ENCODE measurements at places on chromosomes 6 and 20.

GRCh38 chr6:37010402-37010892 lies 5.0 kb downstream of the FGD2 start:
- DNase-seq, result no peak

- peak; percentile 84 for DNase-seq
These were observed 109.6 kb downstream of the RTN4IP1 start for GRCh38 chr6:106519460-106520394.

- DNase-seq, result peak; percentile 81
These were observed 70.9 kb downstream of the HFE start for GRCh38 chr6:26158076-26158580.

GRCh38 chr6:64505312-64505711 lies 869.7 kb downstream of the PHF3 start:
- no peak for DNase-seq

- no peak for DNase-seq
These were observed 65.8 kb upstream of the RPS6KA2 start for GRCh38 chr6:166692723-166693302.

GRCh38 chr20:53444401-53445149 lies 149.1 kb downstream of the ZNF217 start:
- DNase-seq, result no peak

DNA sequence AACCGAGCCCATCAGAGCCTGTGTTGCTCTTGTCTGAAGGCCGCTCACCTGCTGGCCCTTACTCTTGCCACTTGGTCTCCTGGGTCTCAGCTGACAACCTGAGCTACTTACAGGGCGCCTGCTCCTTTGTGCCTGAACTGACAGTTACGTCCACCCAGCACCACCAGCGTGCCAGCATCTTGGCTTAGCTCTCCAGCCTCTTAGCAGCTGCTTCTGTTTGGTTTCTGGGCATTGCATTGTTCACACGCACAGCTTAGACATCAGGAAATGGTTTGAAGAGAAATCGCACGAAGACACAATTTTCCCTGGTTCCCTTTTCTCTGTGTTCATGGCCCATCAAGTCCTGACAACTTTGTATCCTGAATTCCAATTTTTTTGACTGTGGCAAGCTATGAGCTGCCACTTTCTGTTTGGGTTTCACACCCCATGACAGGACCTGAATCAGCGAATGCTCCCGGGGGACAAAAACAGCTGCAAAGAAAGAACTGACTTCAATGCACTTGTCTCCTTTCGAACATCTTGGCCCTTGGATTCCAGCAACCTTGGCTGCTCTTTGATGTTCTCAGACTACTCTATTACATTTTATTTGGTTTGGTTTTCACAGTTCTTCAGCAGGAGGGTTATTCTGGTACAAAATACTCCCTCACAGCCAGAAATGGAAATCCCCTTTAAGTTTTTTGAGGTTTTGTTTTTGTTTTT lies 45.2 kb upstream of the LY86 start:
- no peak for DNase-seq

GRCh38 chr6:100138346-100139022 lies 144.5 kb upstream of the MCHR2 start:
- no peak for DNase-seq

DNA sequence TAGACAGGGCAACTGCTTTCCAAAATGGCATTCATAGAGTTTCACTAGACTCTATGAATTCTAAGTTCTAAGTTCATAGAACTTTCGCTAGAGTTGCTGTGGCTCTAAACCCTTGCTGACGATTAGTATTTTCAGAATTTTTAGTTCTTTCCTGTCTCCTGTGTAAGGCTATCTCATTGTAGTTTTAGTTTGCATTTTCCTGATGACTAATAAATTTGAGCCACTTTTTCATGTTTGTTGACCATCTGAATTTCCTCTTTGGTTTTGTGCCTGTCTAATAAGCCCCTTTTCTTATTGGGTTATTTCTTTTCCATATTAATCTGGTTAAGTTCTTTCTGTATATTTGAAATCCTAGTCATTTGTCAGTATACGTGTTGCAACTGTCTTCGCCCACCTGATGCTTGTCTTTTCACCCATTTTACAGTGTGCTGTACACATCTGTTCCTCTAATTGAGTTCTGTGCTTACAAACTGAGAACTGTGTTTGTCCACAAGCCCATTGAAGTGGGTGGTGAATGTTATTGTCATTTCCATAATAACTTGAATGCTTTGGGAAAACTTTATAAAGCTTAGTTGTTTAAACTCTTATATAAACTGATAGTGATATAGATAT lies 177.7 kb upstream of the CDYL start:
- DNase-seq, result no peak

DNA sequence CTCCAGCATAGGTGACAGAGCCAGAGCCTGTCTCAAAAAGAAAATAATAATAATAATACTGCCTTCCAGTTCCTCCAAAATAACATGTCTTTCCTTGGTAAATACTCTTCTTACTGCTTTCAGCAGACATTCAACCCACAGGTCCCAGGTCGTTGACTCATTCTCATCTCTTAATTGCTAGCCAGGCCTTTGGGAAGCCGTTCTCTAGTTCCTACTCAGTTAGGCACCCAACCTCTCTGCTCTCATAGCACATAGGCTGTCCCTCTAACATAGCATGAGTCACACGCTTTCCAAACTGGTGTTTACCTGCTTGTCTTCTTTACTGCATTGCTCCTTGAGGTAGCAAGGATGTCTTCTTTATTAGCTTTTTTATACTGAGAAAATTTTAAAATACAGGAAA lies 98.8 kb downstream of the LAMA2 start:
- DNase-seq, result no peak

DNA sequence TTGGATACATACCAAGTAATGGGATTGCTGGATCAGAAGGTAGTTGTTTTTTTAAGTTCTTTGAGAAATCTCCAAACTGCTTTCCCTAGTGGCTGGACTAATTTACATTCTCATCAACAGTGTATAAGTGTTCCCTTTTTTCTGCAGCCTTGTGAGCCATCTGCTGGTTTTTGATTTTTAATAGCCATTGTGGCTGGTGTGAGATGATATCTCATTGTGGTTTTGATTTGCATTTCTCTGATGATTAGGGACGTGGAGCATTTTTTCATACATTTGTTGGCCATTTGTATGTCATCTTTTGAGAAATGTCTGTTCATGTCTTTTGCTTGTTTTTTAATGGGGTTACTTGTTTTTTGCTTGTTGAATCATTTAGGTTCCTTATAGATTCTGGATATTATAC lies 34.8 kb downstream of the TOP1 start:
- DNase-seq, result no peak

GRCh38 chr20:51886891-51887608 lies 84.7 kb upstream of the SALL4 start:
- no peak for DNase-seq

GRCh38 chr20:63128367-63128766 lies 87.6 kb downstream of the YTHDF1 start:
- DNase-seq, result no peak

- no peak for DNase-seq
These were observed 12.5 kb downstream of the CST7 start for GRCh38 chr20:24961384-24962181.

DNA sequence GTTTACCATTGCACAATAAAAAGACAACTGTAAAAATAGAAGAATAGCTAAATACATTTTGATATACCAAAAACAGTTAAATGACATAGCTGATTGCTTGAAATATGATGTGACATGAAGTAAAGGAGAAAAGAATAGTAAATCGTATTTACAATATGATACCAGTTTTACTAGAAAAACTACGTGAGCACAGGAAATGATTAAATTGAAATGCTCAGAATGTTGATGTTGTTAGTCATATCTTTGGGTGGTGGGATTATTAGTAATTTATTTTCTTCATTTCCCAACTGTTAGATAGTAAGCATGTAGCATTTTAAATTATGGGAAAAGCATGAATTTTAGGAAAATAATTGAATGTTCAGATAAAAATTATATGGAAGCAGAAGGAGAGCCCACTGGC lies 268.3 kb upstream of the TAB2 start:
- DNase-seq, result no peak

DNA sequence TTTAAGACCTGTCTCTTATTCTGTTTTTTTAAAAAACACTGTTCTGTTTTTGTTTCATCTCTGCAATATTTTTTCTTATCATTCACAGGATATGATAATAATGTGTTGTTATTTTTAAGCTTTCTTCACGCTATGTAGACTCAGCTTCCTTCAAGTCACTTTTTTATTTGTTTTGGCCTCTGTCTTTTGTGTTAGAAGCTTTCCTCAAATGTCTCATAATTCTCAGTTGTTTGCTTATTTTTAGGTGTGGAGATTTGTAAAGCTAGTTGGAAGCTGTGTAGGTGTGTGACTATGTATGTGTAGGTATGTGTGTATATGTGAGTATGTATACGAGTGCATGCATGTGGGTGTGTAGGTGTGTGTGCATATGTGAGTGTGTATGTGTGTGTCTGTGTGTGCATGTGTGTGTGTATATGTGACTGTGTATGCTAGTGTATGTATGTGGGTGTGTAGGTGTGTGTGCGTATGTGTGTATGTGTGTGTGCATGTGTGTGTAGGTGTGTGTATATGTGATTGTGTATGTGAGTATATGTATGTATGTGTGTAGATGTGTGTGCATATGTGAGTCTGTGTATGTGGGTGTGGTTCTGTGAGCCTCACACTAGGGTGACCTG lies 16.3 kb upstream of the VEGFA start:
- no peak for DNase-seq

- no peak for DNase-seq
These were observed 2.2 kb downstream of the CCN2 start for GRCh38 chr6:131948692-131949619.

DNA sequence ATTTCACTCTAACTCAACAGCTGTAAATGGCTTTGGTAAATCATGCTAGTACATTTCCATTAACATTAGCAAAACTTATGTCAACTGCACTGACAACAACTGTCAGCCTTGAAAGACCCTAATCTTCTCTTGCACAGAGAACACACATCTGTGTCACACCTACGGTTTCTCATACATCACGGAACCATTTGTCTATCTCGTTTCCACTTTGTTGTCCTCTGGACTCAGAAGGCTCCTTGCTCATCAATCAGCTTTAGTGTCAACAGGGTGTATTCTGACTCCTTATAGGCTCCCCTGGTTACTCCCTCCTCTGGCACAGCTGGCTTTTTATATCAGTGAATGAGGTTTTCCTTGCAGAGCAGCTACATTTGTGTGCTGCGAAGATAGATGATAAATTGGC lies 49.3 kb downstream of the CD83 start:
- DNase-seq, result no peak

DNA sequence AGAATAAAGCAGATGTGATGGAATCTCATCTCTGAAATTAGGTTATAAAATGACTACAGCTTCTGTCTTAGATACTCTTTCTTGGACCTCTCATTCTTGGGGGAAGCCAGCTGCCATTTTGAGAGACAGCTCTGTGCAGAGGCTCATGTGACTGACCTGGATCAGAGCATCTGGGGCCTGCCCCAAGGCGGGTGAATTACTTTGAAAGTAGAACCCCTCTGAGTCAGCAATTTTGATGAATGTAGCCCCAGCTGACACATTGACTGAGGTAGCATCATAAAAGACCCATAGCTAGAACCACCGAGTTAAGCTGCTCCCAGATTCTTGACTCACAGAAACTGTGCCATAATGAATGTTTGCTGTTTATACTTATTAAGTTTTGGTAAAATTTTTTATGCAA lies 124.5 kb downstream of the THEMIS start:
- no peak for DNase-seq

GRCh38 chr6:146339716-146340115 lies 203.9 kb upstream of the RAB32 start:
- DNase-seq, result no peak

- DNase-seq, result no peak
These were observed 190.4 kb downstream of the PRL start for GRCh38 chr6:22106451-22106850.

GRCh38 chr6:29809249-29809648 lies 18.4 kb upstream of the HLA-G start:
- no peak for DNase-seq

DNA sequence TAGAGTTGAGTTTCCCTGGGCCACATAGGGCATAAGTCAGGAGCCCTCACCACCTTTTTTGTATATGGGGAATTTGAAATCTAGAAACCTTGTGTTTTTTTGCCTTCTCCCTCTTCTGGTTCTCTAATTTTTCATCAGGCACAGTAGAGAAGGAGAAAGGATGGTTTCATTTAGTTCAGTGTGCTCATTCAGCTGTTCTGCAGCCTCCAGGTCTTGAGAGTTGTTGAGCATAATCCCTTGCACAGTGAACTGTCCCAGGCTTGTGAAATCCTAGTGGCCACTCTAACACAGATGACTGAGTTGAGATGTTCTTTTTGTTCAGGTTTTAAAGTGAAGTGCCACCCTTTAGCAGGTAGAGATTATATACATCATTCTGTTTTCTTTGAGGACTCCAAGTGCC lies 183.5 kb downstream of the CDKAL1 start:
- DNase-seq, result no peak

GRCh38 chr6:29976253-29976587 lies 33.9 kb downstream of the HLA-A start:
- no peak for DNase-seq

DNA sequence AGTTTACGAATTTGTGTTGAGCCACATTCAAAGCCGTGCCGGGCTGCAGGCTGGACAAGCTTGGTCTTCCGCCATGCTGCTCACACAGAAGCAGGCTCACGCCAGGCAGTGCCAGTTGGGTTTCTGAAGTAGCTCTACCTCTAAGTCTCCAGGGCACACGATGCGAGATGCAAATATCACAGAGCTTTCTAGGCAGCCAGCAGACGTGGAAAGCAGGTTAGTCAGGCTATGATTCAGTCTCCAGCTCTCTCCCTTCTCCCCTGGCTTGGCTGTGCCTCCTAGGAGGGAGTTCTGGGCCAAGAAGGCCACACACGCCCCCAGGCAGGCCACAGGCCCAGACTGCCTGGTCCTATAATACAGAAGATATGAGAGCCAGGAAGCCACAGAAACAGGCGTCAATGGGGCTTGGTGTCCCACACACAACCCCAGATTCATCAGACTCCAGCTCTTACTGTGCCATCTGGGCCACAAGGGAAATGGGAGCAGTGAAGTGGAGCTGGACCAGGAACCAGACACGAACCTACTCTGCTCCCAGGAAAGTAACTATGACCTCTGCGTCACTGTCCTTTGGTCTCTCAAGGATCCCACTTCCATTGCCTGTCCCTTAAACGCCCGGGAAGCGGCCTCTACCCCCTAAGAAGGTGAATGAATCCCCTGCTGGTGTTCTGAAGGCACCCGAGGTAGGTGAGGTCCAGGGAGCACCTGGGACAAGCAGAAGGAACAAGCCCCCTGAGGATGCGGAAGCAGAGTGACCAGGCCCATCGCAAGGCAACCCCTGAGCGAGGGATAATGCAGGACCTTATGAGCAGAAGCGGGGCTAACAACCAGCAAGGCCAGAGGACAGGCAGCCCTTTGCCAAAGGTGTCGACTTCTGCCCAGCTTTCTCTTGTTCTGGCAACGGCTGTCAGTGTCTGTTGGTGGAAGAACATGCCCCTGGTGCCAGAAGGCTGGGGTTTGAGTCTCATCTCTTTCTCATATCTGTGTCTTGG lies 61.2 kb downstream of the GFOD1 start:
- DNase-seq, result no peak

DNA sequence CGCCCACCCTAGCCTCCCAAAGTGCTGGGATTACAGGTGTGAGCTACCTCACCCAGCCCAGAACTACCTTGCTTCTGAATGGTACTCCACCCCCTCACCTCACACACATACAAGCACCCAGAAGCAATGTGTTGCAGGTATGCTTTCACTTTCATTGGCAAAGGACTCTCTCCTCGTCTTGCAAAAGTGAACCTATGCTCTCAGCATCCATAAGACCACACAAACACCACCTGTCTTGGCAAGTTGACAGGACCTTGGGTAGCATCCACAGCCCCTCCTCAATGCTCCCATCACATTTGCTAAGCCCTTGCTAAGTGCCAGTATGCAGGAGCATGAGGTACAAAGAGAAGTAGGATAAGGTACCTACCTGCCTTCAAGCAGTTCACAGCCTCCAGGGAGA lies 3.7 kb downstream of the KIF13A start:
- DNase-seq, result no peak

GRCh38 chr20:38294076-38294591 lies 9.8 kb upstream of the BPI start:
- DNase-seq, result no peak

Data from activated naive CD4-positive, alpha-beta T cell treated with Interleukin-2 at 50 U/mL for 16 hours (primary cell).